NCI-H526 (cell line): ENCODE measurements at places on chromosomes 2 and 18.

- DNase-seq = no peak
These were observed 75.8 kb downstream of the PHLPP1 start for GRCh38 chr18:62790871-62791772.

DNA sequence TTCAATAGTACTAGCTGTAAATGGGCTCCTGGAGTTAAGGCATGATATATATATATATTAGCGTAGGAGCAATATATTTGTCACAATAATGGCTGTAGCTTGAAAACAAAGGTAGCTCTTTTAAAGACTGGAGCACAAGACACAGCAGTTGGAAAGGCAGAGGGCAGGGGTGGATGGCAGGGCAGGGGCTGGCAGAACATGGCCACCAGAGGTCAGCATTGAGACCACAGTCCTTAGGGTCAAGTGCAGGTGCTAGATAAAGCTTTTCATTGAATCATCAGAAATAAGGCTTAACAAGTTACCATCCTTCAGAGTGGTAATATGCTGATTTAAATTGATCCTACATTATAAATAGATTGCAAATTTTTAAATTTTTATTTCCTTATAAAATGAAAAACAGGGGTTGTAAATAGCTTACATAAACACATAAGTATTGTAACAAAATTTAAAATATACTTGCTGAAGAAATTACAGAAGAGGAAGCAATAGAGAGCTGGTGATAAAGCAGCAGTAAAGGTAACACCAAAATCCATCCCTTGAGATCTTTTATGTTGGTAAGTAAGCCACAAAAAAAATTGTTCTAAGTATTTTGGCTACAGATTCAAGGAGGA lies 161.2 kb upstream of the PIEZO2 start:
- DNase-seq = no peak

- no peak for DNase-seq
These were observed 69.0 kb upstream of the TTC39C start for GRCh38 chr18:23945416-23946079.

- no peak for DNase-seq
These were observed 68.3 kb downstream of the TMEFF2 start for GRCh38 chr2:192126426-192126825.

DNA sequence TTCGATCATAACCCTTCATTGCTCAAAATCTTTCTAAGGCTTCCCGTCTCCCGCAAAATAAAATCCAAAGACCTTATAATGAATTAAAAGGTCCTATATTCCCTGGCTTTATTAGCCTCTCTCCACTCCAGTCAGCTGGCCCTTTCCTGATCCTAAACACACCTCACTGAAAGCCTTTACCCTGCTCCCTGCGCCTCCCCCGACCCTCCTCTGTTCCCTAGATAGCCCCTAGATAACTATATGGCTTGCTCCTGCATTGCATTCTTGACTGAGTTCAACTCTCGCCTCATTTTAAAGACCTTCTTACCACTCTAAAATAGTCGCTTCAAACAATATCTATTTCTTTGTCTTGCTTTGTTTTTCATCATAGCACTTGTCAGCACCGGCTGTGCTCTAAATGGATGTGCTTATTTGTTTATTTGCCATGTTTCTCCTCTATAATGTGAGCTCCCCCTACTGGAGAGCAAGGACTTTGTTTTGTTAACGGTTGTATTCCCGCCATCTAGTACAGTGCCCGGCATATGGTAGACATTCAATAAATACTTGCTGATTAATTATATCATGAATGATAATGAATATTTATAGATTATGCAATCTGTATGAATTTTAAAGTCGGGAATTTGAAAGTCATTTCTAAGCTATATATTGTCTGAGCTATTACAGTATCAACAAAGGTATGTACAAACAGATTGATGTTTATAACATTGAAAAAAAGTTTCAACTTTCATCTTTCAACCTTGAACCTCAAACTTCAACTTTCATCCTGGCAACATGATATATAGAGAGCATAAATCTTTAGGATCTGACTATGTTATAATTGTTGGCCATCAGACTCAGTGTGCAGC lies 32.4 kb upstream of the VIT start:
- peak; percentile 66 for DNase-seq

GRCh38 chr2:1606046-1606400 lies 138.3 kb downstream of the PXDN start:
- no peak for DNase-seq

- no peak for DNase-seq
These were observed 41.2 kb downstream of the CHRNA1 start for GRCh38 chr2:174722942-174723592.

DNA sequence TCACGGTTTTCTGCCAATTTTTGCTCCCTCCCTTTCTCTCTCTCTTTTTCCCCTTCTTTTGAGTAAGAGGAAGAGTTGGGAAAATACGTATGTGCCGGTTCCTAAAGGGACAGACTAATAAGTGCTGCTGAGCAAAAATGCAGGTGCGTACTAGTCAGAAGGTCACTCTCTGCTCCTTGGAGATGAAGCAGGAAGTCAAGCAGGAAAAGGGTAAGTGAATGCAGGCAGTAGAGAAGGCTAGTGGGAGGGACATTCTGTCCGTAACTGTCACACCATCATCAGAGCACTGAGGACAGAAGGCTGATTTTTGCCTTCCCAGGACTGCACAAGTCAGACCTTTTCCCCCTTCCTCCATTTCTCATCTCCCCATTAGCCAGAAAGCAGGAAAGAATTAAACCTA lies 105.7 kb downstream of the CDH2 start:
- no peak for DNase-seq

- DNase-seq = no peak
These were observed 1238.4 kb upstream of the NXPH2 start for GRCh38 chr2:140018541-140018940.

DNA sequence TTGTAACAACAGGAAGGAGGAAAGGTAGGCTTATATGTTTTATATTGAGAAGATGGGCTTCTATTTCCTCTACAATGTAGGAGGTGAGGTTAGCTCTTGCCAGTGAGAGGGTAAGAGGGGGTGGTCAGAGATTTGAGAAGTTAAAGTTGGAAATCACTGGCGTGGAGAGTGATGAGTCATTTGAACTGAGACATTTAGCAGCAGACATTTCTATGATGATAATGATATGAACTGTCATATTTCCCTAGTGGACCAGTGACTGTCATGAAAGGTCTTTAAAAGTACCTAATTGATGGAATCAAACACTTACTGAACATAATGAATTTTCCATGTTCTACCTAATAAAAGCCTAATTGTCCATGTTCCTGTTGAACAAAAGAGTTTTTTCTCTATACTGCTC lies 126.1 kb downstream of the FAM161A start:
- no peak for DNase-seq

GRCh38 chr2:229273723-229274338 lies 2.7 kb upstream of the PID1 start:
- DNase-seq = peak; percentile 73

GRCh38 chr18:51082571-51083267 lies 52.7 kb downstream of the SMAD4 start:
- no peak for DNase-seq

- DNase-seq = no peak
These were observed 17.4 kb upstream of the SMARCAL1 start for GRCh38 chr2:216394881-216395280.

- DNase-seq = peak; percentile 64
These were observed 37.4 kb downstream of the AFF3 start for GRCh38 chr2:100104718-100105677.

DNA sequence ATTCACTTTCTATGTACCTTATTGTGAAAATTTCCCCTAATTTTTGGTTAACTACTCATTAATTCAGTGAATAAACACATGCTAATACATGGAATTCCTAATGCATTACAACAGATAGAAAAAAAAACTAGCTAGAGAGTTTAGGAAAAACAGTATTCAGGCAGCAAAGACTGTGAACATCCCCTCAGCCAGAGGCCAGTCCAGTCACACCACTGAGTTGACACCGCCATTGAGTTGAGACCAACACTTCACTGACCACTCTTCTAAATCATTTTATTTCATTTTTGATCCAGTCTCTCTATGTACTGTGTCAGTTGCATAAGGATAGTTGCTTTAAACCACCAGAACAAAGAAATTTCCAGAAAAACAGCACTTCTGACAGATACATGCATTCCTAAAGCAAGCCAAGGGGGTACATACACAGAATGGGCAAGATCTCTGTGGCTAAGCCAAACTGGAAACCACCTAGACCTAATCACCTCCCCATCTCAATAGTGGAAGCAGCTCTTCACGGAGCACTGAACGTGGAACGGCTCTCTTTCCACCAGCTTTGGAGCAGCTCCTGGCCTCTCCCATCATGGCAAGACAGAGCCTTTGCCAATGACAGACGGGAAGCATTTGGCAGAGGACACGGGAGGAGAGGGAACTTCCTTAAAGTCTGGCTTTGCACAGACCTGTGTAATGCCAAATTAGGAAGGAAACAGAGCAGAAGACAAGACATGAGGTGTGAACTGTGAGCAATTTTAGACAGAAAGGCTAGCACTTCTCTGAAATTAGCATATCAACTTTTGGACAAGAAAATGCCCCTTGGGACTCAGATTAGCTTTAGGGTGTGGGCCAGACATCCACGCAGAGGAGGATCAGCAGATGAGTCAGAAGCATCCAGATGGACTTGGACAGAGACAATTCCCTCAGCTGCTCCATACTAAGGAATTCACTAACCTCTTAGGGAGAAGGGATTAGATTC lies 36.4 kb downstream of the CACNB4 start:
- no peak for DNase-seq

DNA sequence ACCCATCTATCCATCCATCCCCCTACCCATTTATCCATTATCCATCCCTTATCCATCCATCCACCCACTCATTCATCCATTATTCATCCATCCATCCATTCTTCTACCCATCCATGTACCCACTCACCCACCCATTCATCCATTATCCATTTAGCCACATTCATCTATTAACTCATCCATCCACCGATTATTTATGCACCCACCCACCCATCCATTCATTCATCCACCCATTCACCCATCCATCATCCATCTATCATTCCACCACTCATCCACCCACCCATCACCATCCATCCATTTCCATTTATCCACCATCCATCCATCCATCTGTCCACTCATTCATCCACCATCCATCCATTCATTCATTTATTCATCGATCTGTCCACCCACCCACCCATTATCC lies 137.4 kb upstream of the CTDP1 start:
- no peak for DNase-seq

DNA sequence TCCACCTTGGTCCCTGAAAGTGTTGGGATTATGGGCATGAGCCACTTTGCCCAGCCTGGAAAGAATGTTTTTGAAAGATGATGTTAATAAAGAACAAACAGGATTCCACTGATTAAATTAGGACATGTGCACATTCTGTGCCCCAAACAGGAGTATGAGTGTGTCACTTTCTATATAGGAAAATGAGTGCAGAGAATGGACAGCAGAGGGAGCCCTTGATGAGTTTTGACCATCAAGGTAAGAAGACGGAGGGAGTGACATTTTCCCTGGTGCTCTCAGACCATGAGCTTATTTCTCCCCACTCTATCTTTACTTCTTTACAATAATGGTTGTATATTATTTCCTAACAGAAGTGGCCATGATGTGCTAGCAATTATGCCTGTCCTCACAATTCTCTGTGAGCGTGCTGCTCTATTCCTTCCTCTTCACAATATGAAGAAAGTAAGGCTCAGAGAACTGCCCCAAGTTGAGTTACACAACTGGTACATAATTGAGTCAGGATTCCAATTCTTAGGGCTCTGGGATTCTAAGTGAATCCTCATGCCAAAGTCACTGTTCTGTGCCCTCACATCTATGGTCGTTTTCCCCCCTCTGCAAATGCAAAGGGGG lies 20.6 kb downstream of the RPL37A start:
- peak; percentile 14 for DNase-seq

- peak; percentile 34 for DNase-seq
These were observed 36.3 kb downstream of the YWHAQ start for GRCh38 chr2:9594366-9595054.

- DNase-seq = no peak
These were observed 45.2 kb upstream of the NOSTRIN start for GRCh38 chr2:168757223-168757622.

DNA sequence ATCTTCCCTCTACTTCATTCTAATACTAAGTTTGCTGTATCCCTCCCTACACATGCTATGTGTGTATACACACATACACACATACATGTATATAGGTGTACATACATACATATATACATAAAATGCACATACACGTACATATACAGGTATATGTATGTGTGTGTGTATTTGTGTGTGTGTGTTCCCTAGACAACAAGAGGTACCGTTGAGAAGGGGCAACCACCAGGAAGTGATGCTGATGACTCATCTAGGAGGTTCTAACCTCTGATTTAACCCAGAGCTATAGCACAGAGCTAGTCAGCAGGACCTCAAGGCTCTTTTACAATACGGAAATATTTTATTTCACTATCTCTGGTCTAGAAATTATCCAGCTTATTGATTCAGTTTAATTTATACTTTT lies 139.2 kb downstream of the LAMA3 start:
- no peak for DNase-seq

DNA sequence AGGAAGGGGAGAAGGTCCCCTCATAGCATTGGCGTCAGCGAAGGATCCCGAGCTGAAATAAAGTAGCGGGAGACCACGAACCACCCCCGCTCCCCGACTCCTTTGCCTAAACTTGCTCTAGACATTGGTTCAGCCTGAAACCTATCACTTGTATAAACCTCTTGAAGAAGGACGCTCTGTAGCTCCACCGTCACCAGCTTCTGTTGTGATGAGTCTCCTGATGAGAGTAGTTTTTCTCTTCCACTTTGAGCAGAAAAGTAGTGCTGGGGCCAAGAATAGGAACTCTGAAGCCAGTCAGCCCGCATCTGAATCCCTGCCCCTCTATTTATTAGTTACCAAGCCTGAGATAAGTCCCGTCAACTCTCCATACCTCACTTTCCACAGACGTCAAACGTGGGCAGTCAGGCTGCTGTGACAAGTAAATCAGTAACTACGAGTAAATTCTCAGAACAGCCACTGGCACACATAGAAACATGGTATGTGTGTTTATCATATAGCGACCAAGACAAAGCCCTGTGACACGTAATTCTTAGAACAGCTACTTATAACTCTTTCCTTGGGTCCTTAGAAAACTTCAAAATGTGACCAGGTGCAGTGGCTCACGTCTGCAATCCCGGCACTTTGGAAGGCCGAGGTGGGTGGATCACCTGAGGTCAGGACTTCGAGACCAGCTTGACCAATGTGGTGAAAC lies 61.7 kb downstream of the CD226 start:
- no peak for DNase-seq

- no peak for DNase-seq
These were observed 45.0 kb downstream of the BCL11A start for GRCh38 chr2:60508339-60508917.

DNA sequence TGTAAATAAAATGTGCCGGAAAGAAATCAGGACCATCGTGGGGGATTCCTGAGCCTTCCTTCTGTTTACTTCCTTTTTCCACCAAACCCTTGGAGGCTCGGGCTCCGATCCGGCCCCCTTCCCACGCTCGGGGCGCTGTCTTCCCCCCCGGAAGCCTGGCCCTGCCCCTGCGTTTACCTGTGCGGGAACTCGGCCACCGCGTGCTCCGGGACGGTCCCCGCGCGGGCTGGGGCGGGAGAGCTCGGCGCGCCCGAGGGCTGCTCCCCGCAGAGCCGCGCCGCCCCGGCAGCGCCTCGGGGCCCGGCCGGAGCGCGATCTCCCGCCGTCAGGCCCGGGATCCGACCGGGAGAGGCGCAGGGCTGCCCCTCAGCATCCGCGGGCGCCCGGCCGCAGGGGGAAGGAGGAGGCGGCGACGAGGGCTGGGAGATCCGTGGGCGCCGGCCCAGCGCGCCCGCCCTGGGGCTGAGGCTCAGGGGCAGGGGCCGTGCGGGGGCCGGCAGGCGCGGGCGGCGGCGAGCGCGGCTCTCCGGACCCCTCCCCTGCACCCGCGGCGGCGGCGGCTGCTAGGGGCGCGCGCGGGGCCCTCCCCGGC lies 435 bp downstream of the ADCY3 start:
- peak; percentile 81 for DNase-seq
